ENCODE measurements at places on chromosomes 7 and 10.

GRCh38 chr10:4196183-4196582, 411.2 kb upstream of the KLF6 start:
- DNase-seq: no peak

GRCh38 chr7:2068693-2069471, 163.9 kb downstream of the MAD1L1 start:
- DNase-seq: no peak

DNA sequence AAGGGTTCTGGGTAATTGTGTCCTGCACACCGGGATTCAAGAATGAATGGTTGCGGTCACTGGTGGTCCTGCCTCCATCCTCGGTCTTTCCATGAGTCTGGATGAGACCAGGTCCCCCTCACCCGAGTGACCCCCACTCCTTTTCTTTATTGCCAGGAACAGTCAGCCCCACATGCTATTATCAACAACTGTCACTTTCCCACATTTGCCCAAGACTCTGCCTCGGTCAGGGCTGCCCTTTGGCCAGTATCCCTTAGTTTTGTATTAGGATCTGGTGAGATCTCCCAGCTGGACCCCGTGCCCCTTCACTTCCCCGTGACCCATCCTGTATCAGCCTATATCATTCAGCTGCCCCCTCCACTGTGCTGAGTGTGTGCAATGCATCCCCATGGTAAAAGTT, 288.3 kb downstream of the ADARB2 start:
- no peak for DNase-seq

GRCh38 chr10:60286559-60286958, 103.1 kb downstream of the ANK3 start:
- no peak for DNase-seq

DNA sequence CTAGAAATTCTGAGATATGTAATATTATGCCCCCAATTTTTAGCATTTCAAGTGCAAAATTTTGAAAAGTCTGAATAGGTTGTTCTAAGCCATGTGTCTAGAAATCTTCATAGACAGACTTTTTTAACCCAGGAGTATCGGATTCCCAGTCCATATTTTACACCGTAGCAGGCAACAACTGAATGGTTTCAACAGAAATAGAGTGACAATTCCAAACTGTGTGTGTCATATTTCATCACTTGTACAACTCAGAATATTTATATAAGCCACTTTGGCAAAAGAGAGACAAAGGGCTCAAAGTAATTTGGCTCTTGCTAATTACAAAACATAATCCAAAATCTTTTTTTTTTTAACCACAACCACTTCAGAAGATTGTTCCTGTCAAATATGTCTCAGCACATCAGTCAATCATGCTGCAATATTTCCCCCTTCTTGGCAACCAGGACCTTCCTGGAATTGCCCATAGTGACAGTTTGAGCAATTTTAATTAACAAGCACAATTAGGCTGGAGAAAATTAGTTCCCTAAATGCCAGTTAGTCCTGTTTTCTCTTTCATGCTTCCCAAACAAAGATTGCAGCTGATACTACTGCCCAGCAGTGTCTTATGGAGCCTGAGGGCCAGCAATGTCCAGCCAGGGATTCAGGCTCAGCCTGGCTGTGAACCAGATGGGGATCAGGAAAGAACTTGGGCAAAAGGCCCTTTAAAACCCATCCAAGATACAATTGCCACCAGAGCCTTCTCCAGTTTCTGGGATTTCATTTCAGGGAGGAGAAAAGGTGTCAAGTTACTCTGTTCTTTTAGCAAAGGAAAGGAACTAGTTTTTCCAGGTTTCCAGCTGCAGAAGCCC, 533.3 kb upstream of the GHITM start:
- DNase-seq: no peak

DNA sequence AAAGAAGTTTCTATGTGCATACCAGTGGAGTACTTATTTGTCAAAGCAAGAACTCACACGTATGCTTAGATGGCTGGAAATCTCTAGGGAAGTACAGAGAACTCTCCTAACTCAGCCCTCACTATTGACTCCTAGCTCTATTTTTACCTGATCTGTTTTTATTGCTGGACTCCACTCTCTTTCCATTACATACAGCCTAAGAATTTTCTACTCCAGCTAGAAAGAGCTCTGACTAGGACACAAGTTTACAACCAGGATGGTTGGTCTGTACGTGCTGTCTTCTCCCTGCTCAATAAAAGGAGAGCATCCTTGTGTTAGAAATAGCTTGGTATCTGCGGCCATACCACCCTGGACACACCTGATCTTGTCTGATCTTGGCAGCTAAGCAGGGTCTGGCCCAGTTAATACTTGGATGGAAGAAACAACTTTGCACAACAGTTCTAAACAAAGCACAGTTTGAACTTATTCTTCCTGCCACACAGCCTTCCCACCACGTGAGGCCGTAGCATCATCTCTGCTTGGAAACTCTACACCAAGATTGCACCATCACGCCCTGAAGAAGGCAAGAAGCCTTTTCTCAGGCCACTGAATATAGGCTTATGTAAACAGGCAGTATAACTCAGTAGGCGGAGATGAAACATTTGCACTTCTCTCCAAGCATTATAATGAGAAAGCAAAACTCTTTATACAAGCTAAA, 50.7 kb downstream of the KCNMA1 start:
- no peak for DNase-seq

- no peak for DNase-seq
Observed at GRCh38 chr10:77887631-77888355, 38.8 kb downstream of the DLG5 start.

DNA sequence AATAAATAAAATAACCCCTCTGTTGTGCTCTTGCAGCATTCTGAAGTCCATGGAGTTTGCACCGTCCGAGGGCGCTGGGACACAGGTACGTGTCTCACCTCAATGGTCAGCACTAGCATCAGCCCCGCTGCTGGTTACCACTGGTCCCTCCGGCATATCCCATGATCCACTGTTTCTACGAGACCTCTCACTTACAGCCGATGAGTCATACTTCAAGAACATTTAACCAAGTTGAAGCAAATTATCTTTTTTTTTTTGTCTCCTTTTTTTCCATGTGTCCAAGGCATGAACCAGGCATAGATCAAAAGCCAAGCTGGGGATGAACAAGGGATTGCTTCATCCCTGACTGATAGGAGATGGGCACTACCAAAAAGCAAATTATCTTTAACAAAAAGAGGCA, 92.9 kb upstream of the SH2B2 start:
- no peak for DNase-seq

DNA sequence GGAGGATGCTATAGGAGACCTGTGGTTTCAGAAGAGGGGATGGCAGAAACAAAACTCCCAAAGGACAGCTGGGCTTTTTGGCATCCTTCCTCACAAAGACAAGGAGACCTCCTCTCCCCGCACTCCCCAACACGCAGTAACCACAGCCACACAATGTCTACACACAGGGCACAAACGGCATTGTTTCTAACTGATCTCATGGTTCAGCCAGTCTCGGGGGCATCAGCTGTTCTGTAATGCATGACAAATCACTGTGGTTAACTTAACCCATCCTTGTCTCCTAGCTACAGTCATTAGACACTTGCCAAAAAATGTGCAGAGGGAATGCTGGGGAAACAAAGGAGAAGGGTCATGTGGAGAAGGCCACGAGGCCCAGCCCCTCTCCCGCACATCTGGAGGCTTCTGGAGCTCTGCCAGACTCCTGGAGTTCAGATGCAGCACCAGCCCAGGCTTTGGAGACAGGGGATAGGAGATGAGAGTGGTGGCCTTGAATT, 7.6 kb upstream of the ADAMTS14 start:
- DNase-seq: no peak

- DNase-seq: no peak
Observed at GRCh38 chr7:27079234-27079975, 16.4 kb downstream of the HOXA1 start.

GRCh38 chr10:93471110-93471651, 11.0 kb downstream of the MYOF start:
- DNase-seq: no peak

GRCh38 chr10:60281792-60282353, 107.8 kb downstream of the ANK3 start:
- DNase-seq: no peak

DNA sequence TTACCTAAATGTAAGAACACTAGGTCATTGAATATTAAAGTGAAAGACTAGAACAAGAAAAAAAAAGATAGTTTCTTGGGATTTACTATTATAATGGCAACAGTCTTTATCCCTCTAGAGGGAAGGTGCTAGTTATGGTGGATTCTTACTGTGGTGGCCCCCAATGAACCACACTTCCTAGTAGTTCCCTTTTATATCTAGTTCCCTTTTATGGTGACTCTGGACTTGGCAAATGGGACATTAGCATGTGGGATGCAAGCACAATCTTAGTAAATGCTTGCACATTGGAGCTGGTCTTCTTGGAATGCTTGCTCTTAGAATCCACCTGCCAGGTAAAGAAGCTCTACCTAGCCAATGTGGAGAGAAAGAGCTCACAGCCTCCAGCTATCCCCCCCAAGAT, 430.2 kb downstream of the LRMDA start:
- no peak for DNase-seq

- no peak for DNase-seq
Observed at GRCh38 chr10:77827366-77827765, 99.2 kb downstream of the DLG5 start.

GRCh38 chr7:7848246-7848645, 120.3 kb upstream of the GLCCI1 start:
- no peak for DNase-seq

GRCh38 chr10:22086730-22087401, 83.3 kb upstream of the DNAJC1 start:
- DNase-seq: no peak

DNA sequence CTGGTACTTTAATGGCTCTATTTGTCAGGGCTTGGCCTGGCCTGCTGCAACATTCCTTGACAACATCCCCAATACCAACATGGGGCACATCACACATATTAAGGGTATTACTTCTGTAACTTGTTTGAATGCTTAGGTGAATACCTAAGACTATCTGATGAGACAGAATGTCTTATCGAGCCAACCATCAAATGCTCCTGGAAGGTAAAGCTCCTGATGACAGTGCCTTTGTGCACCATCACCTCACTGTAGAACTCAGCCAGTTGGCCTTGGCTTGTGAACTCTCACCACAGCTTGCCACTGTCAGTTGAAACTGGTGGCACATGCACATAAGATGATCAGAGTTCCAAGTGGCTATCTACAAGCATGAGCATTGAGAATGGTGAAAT, 3.7 kb upstream of the MYO1G start:
- no peak for DNase-seq

- no peak for DNase-seq
Observed at GRCh38 chr10:128475686-128476367, 349.6 kb upstream of the MKI67 start.

GRCh38 chr7:141674702-141675101, 27.3 kb downstream of the DENND11 start:
- no peak for DNase-seq

GRCh38 chr10:29377333-29377961, 88.6 kb downstream of the LYZL1 start:
- no peak for DNase-seq

- no peak for DNase-seq
Observed at GRCh38 chr7:87574630-87575029, 26.1 kb downstream of the ABCB1 start.

- peak; percentile 13 for DNase-seq
Observed at GRCh38 chr7:150876817-150877526, 24.7 kb downstream of the AOC1 start.

DNA sequence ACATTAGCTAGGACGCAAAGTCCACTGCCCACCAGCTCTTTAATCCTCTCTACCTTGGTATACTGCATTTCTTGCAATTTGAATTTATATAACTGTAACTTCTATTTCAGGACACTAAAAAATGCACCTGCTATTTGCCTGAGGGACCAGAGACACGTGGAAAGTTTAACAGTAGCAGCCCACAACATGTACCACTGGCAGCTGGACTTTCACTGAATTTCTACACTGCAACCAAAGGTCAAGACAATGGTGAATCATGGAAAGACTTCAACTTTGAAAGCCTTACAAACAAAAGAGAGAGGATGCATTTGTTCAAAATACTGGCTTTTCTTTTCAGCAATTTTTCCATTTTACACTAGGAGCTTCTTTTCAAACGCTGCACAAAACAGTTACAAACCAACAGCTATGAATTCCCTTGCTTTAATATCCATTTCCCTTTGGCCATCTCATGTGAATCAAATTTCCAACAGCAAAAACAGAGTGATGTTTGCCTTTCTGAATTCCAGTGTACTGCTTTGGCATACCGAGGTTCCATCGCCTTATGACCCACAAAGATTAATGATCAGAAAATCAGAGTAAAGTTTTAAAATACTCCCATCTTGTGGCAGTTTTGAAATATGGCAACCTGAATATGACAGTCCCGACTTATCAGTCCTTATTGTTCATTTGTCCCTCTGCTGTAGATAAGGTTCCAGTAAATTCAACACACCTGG, 29.9 kb upstream of the HNRNPH3 start:
- no peak for DNase-seq

GRCh38 chr7:37363536-37364491, 84.8 kb downstream of the ELMO1 start:
- no peak for DNase-seq

DNA sequence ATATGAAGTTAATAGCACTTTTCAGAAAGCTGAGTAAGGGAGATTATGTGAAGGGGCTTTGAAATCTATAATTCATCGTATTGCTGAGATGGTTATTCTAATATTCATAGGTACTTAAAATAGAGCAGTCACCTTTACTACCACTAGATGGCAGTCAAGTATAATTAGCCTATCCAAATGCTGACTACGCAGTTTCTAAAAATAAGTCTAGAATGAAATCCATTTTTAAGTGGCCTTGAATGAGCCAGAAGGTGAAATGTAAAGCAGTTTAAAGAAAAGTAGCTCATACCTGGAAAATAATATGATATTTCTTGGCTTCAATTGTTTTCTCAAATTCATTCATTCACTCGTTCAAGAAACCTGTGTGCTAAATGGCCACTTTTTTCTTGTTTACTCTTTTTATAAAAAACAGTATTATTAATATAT, 1277.1 kb downstream of the GATA3 start:
- DNase-seq: no peak

- no peak for DNase-seq
Observed at GRCh38 chr10:71817831-71818655, 33.0 kb downstream of the PSAP start.

DNA sequence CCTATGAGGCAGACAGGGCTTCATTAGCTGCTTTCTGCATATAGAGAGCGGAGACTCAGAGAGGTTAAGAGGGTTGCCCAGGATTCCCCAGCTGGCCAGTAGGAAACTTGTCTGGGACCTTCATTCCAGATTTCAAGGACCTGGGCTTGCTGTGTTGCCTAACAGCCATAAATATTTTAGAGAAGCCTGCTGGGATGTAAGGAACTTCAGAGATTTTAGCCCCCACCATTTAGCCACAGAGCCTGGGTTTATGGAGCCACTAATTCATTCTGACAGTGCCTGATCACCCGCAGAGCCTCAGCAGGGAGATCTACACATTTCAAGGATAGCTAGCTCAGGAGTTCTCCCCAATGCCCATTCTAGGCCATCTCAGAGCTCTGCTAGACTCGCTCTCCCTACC, 56.6 kb upstream of the TRUB1 start:
- DNase-seq: no peak

GRCh38 chr10:132497861-132498561, 39.6 kb upstream of the INPP5A start:
- DNase-seq: no peak

Data from stimulated activated CD8-positive, alpha-beta memory T cell treated with anti-CD3 and anti-CD28 coated beads, Interleukin-7, amount 100 ng/mL, for 1 hour (primary cell).